Dermis blood vessel endothelial cell (primary cell): ENCODE measurements at places on chromosomes 4 and X. TPM values are rescaled to one million over a fixed set of nuclear protein-coding genes. Genes with fewer than 3 reads are reported as not detected.
A peak's percentile ranks its signal among the peaks of the same experiment; 100 is the strongest.

GRCh38 chr4:45283352-45283751 is 557.0 kb upstream of the GNPDA2 start:
- no peak for DNase-seq

GRCh38 chr4:108060164-108060563 is 70.5 kb downstream of the HADH start:
- peak; percentile 39 for DNase-seq

DNA sequence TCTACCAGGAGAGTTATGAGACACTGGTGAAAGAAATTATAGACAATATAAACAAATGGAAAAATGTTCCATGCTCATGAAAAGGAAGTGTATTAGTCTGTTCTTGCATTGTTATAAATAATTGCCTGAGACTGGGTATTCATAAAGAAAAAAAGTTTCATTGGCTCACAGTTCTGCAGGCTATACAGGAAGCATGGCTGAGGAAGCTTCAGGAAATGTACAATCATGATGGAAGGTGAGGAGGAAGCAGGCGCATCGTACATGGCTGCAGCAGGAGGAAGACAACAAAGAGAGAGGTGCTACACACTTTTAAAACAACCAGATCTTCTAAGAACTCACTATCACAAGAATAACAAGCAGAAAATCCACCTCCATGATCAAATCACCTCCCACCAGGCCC is 184.3 kb downstream of the NPNT start:
- peak; percentile 65 for DNase-seq

GRCh38 chrX:150063674-150064073 is 125.4 kb upstream of the EOLA2 start:
- no peak for DNase-seq

DNA sequence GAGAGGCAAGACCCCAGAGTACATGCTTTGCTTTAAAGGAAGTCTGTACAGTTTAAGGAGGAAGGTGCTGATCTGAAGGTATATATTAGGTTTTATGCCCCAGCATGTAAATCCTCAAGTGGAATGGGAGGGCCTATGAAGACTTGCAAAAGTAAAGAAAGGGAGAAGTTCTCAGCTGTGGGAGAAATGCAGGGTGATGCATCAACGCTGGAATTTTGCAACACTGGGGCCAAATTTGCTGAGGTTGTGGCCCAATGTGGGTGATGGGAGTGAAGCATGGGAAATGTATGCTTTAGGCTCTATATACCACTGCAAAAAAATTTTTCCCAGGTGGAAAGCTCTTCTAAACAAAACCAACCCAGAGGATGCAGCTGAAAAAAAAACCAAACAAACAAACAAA is 33.8 kb upstream of the GPR174 start:
- no peak for DNase-seq

- no peak for DNase-seq
These were observed 51.0 kb downstream of the CYTL1 start for GRCh38 chr4:4968161-4968725.

GRCh38 chrX:135396566-135396965 is 25.2 kb upstream of the SMIM10L2A start:
- DNase-seq = no peak

GRCh38 chrX:100685284-100685996 is 41.4 kb downstream of the SRPX2 start:
- DNase-seq = peak; percentile 88

ARHGAP36 gene
- total RNA-seq = not detected in 2 replicates

SATL1 gene
- not detected in 2 replicates for total RNA-seq

ADRA2C gene
- 0.17 TPM in 1 of 2 replicates, not detected in the other for total RNA-seq
